RPMI7951 (cell line): ENCODE measurements at places on chromosomes 6 and 20. TPM values are rescaled to one million over a fixed set of nuclear protein-coding genes. Genes with fewer than 3 reads are reported as not detected.

LSM2 gene
- 145 and 164 TPM in 2 replicates for total RNA-seq

FOXO3 gene
- 16.2 and 19.0 TPM in 2 replicates for total RNA-seq

PSORS1C2 gene
- not detected in 2 replicates for total RNA-seq

MYCT1 gene
- 0.10 and 0.48 TPM in 2 replicates for total RNA-seq

TAB2 gene
- total RNA-seq = 32.5 and 46.7 TPM in 2 replicates

SCUBE3 gene
- total RNA-seq = 0.10 and 0.24 TPM in 2 replicates

BPIFB2 gene
- not detected in 2 replicates for total RNA-seq

MOXD1 gene
- 96.5 and 109 TPM in 2 replicates for total RNA-seq

LTB gene
- not detected in 2 replicates for total RNA-seq

ENPP5 gene
- 0.12 TPM in 1 of 2 replicates, not detected in the other for total RNA-seq

F13A1 gene
- total RNA-seq = not detected in 2 replicates

PRKN gene
- not detected in 2 replicates for total RNA-seq

ZNF343 gene
- 15.6 and 22.8 TPM in 2 replicates for total RNA-seq

ARG1 gene
- total RNA-seq = not detected in 2 replicates

REM1 gene
- total RNA-seq = 0.24 and 0.39 TPM in 2 replicates

PREX1 gene
- total RNA-seq = 1.2 and 1.3 TPM in 2 replicates

WFDC12 gene
- total RNA-seq = not detected in 2 replicates

SRPK1 gene
- 62.6 and 64.4 TPM in 2 replicates for total RNA-seq

PRR18 gene
- total RNA-seq = not detected in 2 replicates

VGLL2 gene
- total RNA-seq = not detected in 2 replicates

BEND6 gene
- total RNA-seq = 21.6 and 24.6 TPM in 2 replicates

FBXO5 gene
- 75.8 and 102 TPM in 2 replicates for total RNA-seq

HLA-F gene
- total RNA-seq = 59.1 and 69.5 TPM in 2 replicates

FAXC gene
- total RNA-seq = 1.8 and 4.3 TPM in 2 replicates

LGSN gene
- total RNA-seq = not detected in 2 replicates

L3MBTL1 gene
- total RNA-seq = 1.3 and 2.9 TPM in 2 replicates

ELOVL4 gene
- total RNA-seq = 1.7 TPM in 2 replicates

PREP gene
- total RNA-seq = 23.6 and 26.1 TPM in 2 replicates

GTSF1L gene
- not detected in 2 replicates for total RNA-seq

C6orf141 gene
- total RNA-seq = 0.20 and 0.60 TPM in 2 replicates

ELOVL2 gene
- 0.59 and 1.2 TPM in 2 replicates for total RNA-seq

FAM83D gene
- 125 and 148 TPM in 2 replicates for total RNA-seq

CST4 gene
- not detected in 2 replicates for total RNA-seq

WASF1 gene
- total RNA-seq = 10.1 and 19.0 TPM in 2 replicates

PERP gene
- 37.5 and 40.6 TPM in 2 replicates for total RNA-seq

PROCR gene
- 47.8 and 62.2 TPM in 2 replicates for total RNA-seq

ID4 gene
- 0.10 and 0.24 TPM in 2 replicates for total RNA-seq

CGA gene
- total RNA-seq = not detected in 2 replicates

ZNF391 gene
- total RNA-seq = 2.5 and 3.7 TPM in 2 replicates

MAFB gene
- total RNA-seq = 2.9 and 3.3 TPM in 2 replicates

ACTR5 gene
- 13.5 and 13.6 TPM in 2 replicates for total RNA-seq
